ENCODE measurements at places on chromosomes 7 and 10.

DNA sequence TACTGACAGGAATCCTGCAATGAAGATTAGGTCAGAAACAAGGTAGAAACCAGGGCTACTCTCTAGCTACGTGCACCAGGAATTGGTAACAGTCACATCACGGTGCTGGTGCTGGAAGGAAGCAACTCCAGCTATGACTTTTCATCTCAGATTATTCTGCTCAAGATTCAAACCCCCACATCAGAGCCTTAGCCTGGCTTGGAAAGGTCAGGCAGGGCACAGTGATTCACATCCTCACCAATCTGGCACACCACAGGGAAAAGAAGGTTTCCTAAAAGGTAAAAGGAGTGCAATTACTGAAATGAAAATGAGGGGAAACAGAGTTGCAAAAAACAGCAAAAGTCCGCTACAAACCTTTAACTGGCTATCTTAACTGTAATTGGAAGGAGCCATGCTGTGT is 240.2 kb upstream of the NPSR1 start:
- DNase-seq: no peak

DNA sequence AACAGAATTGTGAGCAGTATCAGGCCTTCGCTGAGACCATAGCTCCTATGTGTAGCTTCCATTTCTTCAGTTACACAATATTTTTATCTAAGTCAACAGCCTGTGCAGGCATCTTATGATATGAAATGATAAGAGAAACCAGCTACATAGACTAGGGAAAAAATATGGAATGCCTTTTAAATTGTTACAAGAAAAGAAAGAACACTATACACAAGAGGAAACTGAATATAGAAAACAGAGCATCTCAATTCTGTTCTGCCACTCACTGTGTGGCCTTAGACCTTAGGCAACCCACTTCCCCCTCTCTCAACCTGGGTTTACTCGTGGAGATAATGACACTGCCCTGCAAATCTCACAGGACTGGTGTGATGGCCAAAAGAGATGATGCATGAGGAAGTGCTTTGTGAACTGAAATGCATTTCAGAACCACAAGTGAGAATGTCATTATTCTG is 132.9 kb downstream of the LRRN3 start:
- DNase-seq: peak; percentile 86

- DNase-seq: no peak
Measured at GRCh38 chr10:116627386-116627933, 6.7 kb downstream of the PNLIPRP2 start.

GRCh38 chr7:130429019-130429418 is 11.8 kb downstream of the CEP41 start:
- DNase-seq: no peak

DNA sequence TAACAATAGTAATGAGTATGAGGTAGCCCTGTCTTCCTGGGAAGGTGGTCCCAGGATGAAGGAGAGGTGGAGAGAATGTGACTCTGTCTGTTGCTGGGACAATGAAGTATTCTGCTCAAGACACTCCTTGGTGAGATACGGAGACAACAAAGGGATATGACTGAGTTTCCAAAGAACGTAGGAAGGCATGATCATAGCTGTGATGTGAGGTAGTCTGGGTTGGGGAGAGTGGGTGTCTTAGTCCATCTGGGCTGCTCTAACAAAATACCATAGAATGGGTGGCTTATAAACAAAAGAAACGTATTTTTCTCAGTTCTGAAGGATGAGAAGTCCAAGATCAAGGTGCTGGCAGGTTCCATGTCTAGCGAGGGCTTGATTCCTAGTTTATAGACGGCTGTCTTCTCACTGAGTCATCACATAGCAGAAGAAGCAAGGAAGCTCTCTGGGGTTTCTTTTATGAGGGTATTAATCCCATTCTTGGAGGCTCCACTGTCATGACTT is 84.9 kb upstream of the RHOBTB1 start:
- DNase-seq: no peak

DNA sequence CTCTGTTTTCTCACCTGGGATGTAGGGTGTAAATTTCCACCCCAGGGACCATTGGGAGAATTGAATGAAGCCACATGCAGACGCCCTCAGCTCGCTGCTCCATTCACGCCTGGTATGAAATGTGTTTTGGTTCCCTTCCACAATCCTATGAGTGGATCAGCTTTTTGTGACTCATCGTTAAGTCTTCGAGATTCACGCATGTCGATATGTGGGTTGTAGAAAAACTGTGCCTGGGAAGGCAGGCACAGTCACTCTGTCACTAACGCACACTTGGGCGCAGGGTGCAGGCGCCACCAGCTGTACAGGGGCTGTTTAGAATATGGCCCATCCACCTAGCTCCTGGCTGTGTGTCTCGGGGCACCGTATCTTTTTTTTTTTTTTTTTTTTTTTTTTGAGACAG is 64.2 kb upstream of the SH2B2 start:
- no peak for DNase-seq

DNA sequence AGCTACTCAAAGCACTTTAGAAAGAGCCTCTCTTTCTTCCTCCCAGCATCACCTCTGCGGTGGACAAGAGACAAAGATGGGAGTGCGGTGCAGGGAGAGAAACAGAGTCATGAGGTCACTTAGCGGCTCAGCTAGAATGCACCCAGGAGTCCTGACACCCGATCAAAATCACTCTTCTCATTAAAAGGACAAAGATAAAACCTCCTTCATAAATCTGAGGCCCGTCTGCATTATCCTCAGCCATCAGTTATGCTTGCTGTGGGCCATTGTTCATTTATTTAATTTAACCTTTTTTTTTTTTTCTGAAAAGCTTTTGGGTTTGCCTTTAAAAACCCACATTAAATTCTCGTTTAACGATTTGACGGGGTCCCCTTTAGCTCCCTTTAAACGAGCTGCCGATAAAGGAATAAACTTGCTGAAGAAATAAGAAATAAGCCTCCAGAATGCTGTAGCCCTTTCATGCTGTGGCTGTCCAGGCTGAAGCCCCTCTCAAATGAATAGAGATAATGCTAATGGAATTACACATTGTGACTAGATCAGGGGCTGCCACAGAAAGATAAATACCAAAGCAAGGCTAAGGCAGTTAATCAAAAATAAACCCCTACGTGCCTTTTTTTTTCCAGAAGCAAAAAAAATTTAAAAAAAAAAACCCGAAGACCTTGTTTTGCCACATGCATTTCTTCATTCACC is 16.1 kb upstream of the PLXNA4 start:
- DNase-seq: no peak

- DNase-seq: no peak
Measured at GRCh38 chr10:13614530-13615332, 28.0 kb downstream of the PRPF18 start.

DNA sequence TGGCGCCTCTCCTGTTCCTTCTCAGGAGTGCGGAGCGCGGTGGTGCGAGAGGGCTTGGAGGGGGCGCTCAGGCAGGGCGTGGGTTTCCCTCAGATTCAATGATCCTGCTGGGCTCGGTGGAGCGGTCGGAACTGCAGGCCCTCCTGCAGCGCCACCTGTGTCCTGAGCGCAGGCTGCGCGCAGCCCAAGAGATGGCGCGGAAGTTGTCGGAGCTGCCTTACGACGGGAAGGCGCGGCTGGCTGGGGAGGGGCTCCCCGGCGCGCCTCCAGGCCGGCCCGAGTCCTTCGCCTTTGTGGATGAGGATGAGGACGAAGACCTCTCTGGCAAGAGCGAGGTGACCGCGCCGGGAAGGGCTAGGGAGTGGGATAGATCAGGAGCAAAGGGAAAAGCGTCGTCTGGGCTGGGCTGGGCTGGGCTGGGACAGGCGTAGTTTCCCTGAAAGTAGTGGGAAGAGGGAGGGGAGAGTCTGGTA is 17.0 kb downstream of the FAM131B start:
- DNase-seq: peak; percentile 25

GRCh38 chr10:88106366-88106765 is 242.9 kb downstream of the PTEN start:
- DNase-seq: no peak

- DNase-seq: no peak
Measured at GRCh38 chr7:98334081-98334480, 52.6 kb downstream of the BRI3 start.

- no peak for DNase-seq
Measured at GRCh38 chr7:138223402-138223879, 147.2 kb downstream of the AKR1D1 start.

DNA sequence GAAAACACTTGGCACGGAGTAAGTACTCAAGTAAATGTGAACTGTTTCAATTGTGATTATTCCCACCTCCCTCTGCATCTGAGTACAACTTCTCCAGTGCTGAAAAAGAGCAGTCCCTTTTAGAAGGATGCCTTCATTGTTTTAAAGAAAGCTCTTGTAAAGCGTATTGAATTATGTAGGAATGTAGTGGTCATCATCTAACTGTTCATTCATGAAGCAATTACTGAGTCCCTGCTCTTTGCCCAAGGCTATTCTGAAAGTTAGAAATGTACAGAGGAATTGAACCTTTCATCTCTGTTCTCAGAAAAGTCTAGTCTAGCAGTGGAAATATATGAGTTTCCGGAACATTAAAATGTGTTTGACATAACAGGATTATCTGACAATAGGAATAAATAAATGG is 127.8 kb downstream of the CACNB2 start:
- no peak for DNase-seq

GRCh38 chr10:17025444-17026295 is 103.9 kb downstream of the CUBN start:
- no peak for DNase-seq

DNA sequence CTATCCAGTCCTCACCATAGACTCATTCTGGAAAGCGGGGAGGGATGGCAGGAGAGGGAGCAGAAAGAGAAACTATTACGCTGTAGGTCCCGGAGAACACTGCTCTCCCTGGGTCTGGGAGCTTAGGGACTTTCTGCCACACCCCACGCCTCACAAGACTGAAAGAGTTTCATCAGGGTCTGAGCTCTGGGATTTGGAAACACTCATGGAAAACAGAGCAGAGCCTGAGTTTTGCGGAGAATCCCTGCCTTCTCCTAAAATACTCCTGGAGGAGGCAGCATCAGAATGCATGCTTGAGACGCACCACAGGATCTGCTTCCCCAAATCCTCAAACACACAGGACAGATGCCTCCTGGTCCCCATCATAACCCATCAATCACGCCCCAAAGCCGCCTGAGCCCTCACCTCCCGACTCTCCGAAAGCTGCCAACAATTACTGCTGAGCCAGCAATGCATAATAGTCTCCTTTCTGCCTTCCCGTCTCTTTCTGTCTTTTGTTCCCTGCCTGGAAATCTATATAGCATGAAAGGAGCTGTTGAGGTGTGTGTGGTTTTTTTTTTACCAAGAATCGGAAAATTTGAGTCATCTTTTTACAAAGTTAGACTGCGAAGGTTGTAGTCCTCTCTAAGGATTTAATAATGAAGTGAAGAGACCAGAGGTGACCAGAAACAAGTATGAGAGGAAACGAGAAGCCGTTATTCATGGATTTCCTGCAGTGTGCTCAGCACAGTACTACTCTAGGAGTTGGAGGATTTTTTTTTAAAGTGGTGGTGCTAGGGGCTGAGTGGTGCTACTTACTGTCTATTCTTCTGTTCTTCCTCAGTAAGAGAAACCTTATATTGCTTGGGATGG is 37.7 kb downstream of the ASB13 start:
- no peak for DNase-seq

DNA sequence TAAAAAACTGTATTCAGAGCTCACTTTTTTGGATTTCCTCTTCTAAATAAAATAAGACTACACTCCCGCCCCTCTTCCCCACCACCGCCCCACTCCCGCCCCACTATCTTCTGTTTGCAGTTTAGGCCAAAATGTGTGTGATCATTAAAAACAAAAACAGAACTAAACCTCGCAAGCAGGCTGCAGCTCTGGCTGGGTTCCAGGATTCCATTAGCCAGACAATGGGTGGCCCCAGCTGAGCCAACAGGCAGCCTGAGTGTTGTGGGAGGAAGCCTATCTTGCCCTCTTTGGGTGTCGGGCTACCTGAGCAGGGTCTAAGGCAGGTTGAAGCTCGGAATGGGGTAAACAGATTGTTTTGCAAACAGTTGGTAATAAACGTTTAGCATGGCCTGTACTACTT is 41.7 kb downstream of the ARL4A start:
- peak; percentile 97 for DNase-seq

GRCh38 chr7:114789871-114790311 is 132.0 kb upstream of the MDFIC start:
- DNase-seq: no peak

- no peak for DNase-seq
Measured at GRCh38 chr7:39022796-39023195, 45.1 kb downstream of the POU6F2 start.

- DNase-seq: no peak
Measured at GRCh38 chr7:68544851-68545250, 1053.4 kb upstream of the AUTS2 start.

GRCh38 chr7:95199779-95200558 is 124.4 kb downstream of the PON1 start:
- DNase-seq: peak; percentile 2

GRCh38 chr7:108368466-108368865 is 87.8 kb downstream of the NRCAM start:
- DNase-seq: no peak

All from erythroblast (primary cell).